ENCODE measurements at places on chromosomes 5 and 9. TPM values are rescaled to one million over a fixed set of nuclear protein-coding genes. Genes with fewer than 3 reads are reported as not detected.

Gene IFNA21
- not detected for total RNA-seq

DNA sequence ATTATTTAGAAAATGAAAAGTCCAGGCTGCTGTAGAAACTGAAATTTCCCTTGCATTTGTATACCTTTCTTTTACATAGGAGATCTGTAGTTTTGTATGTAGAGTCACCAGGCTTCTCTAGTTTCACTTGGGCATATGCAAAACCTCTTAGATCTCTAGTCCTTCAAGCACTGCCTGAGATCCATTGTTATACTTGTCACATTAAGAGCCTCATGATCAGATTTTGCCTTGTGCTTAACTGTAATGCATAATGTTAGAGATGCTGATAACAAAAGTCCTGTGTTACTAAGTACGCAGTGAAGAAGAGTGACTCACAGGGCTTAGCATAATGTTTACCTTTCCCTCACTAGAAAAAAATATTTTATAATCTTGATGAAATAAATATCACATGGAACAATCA is 250.2 kb downstream of the CYLC2 start:
- DNase-seq = no peak

Gene PROB1
- 2.4 TPM for total RNA-seq

GRCh38 chr5:83426855-83427254 is 44.7 kb upstream of the VCAN start:
- no peak for DNase-seq

Gene IFNA13
- total RNA-seq = not detected

Gene RANBP3L
- total RNA-seq = 8.1 TPM

Gene RNF180
- total RNA-seq = 22.9 TPM

GRCh38 chr5:65663804-65664521 is 39.1 kb downstream of the SHLD3 start:
- DNase-seq = no peak

Gene NEURL1B
- total RNA-seq = 35.0 TPM

- DNase-seq = peak; percentile 45
Observed at GRCh38 chr9:96777426-96777864, 442 bp downstream of the ZNF510 start.

Gene MARCOL
- not detected for total RNA-seq

- no peak for DNase-seq
Observed at GRCh38 chr5:133086366-133086875, 34.6 kb downstream of the HSPA4 start.

GRCh38 chr9:69461103-69461887 is 136.3 kb downstream of the ENTREP1 start:
- DNase-seq = no peak

- DNase-seq = no peak
Observed at GRCh38 chr9:103188781-103189350, 193.7 kb downstream of the CYLC2 start.

DNA sequence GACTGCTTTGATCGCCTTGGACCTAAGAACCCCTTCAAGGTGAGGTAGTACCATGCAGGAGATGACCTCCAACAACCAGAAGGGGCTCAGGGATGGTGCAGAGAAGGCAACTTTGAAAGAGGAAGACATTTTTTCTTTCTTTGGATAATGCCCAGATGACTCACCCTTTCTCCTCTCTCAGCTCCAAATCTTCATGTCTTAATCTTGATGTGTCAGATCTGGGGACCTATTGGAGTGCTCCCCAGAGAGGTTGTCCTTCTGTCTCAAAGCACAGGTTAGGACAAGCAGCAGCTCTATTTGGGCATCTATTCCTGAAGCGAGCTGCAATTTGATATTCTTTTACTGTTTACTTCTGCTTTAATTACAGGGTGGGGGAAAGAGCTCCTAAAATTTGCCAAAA is 229.9 kb upstream of the MAP3K1 start:
- DNase-seq = no peak

Gene PCDHGA4
- total RNA-seq = 4.2 TPM

Gene PCDHB15
- total RNA-seq = 4.3 TPM

DNA sequence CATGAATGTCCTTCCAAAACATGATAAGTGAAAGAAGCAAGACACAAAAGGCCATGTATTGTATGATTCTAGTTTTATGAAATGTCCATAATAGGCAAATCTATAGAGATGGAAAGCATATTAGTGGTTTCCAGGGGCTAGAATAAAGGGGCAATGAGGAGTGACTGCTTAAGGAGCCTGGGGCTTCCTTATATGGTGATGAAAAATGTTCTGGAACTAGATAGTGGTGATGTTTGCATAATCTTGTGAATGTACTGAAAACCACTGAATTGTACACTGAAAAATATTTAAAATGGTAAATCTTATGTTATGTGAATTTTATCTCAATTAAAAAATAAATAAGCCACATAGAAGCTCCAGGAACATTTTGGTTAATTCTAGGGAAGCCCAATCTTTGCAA is 144.4 kb upstream of the ANKRD55 start:
- no peak for DNase-seq

Gene GCNT1
- 9.9 TPM for total RNA-seq

GRCh38 chr9:122948313-122948712 is 7.5 kb downstream of the RABGAP1 start:
- no peak for DNase-seq

DNA sequence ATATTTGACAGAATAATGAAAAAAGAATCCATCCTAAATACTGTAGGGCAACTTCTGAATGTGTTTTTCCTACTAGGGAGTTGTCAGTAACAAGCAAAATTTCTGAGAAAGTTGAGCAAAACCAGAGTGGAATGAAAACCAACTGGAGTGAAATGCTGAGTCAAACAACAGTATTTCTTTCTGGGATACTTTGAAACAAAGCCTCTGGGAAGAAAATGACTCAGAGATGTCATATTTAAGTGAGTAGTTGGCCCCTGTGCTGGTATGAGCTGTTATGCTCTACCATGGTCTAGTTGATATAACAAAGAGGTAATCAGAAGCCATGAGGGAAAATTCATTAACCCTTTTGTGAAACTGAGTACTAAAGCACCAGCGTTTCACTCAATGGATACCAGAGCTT is 372.1 kb upstream of the C9orf72 start:
- DNase-seq = no peak

DNA sequence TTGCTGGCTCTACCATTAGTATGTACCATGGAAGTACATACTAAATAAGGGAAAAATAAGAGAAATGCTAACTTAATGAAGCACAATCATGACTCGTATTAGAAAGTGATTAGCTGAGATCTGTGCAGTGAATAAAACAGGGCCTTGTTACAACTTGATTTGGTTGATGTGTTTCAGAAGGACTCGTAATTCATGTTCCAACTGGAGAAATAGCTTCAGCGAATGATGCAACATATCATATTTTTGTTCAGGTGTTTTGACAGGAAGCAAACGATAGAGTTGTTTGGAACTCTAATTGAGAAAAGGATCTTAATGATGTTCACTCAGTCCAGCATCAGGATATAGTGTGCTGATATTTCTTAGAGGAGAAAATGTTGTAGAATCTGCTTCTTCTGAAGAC is 474.6 kb upstream of the WWC1 start:
- DNase-seq = no peak

- DNase-seq = no peak
Observed at GRCh38 chr9:34211395-34211794, 32.6 kb downstream of the UBAP1 start.

DNA sequence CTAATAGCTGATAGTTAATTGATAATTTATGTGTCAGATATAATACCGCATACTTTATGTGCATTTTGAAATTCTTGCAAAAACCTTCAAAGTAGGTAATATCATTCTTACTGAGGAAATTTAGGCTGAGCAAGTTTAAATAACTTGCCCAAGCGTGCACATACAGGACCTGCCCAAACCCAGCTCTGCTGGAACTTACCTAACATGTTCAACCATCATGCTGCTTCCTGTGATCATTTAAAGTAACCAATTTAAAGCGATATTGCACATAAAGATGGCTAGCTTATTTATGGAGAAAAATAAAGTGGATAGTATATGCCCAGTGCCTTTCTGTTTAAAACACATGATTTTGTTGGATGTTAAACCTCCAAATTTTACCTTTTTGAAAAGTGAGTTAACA is 4.3 kb downstream of the FAM174A start:
- no peak for DNase-seq

Gene TAS2R1
- total RNA-seq = not detected

DNA sequence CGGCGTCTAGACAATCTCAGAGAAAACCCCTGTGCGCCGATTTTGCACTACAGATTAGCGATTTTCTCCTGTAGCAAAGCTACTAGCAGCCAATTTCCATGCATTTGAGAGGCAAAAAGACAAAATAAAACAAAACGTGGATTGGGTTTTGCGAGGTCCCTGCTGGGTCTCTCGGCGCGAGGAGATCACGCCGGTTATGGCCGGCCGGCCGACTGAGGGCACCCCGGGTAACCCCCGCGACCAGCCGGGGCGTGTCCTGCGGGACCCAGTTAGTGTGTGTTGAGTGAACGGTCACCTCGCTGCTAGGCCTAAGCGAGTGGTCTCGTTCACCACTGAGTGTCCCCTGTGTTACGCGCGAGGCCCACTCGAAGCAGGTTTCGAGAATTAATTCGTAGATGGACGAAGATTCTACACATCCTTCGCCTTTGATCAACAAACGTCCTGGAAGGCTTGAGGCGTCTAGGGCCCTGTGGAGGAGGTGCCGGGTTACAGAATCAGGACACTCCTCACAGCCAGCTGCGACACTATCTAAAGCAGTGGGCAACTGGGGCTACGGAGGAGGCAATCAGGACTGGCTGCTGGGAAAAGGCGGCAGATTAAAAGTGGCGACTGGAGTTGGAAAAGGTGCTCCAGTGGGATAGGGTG is 764 bp upstream of the VDAC1 start:
- DNase-seq = peak; percentile 59

GRCh38 chr9:75824816-75825568 is 65.5 kb upstream of the PCSK5 start:
- no peak for DNase-seq

Gene PRLR
- total RNA-seq = 6.2 TPM

DNA sequence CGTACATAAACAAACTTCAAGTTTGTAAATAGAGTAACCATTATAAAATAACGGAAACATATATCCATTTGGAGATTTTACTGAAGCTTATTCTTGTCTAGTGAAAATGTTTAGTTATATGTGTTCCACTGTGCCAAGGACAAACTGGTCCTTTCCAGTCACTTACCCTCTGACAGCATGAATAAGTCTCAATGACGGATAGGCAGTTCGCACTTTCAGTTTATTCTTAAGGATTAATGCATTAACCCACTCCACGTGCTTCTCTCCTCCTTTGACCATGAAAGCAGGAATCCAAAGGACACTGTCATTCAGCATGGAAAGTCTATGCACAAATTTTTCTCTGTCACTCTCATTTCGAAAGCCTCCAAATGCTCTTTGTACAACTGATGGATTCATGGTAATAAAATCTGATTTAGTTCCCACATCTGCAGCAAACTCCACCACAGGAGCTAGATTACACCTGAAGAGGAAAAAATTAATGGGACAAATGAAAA is 47.1 kb downstream of the ST8SIA4 start:
- no peak for DNase-seq

DNA sequence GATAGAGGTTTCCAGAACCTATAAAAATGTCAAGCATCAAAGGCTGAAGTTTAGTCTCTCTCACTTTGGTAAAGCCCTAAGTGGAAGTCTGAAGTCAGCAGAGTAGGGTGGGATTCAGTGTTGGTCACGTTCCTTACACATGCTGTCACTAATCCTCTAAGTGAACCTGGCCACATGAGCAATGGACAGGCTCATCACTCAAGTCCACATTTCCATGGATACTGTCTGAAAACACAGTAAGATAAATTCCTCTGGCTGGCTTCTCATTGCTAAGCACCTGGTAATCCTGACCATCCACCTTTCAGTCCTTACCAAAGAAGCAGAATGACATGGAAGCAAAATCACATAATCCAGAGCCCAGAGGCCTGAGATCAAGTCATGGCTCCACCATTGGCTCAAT is 43.8 kb downstream of the GNA14 start:
- DNase-seq = no peak

DNA sequence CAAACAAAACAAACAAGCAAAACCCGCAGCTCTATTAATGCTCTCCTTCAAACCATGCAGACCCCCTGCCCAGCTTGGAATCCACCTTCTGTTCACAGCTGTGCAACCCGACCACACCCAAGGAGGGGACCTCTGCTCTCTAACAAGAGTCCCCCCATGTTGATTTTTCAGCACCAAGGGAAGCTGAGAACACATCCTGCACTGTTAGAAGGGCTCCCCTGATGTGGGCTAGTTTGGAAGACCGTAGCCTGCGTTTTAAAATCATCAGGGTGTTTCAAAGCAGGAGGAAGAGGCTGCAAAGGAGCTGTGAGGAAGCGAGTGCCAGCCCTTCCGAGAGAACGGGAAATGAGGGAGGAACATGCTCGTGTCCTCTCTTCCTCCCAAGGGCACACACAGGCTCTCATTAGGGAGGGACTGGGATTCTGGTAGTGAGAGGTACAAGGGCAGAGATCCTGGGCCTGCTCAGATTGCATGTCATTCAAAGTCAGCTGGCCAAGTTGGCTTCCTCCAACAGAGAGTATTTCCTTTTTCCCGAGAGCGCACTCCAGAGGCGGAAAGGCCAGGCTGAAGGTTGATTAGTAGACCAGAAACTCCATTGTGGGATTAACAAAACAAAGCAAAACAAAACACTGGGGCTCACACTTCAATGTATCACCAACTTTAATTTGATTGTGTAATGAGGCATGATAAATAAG is 185.9 kb downstream of the SEMA6A start:
- no peak for DNase-seq

GRCh38 chr9:15373881-15374280 is 48.8 kb upstream of the SNAPC3 start:
- no peak for DNase-seq

DNA sequence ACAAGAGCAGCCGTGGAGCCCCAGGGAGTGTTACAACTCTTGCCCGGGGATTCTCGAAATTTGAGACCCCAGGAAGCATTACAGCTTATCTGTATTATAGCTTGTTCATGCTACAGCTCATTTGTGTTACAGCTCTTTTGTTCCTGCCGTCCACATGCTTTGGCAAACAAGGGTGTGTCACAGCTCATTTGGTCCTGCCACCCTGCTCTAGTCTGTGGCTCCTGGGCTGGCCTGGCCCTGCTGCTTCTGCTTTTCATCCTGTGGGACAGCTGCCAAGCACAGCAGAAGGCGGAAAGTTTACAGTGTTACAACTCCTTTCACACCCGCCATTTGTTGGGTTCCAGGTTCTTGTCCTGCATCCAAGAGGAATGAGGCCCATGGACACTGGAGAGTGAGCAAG is 685.0 kb downstream of the SLCO4C1 start:
- no peak for DNase-seq

DNA sequence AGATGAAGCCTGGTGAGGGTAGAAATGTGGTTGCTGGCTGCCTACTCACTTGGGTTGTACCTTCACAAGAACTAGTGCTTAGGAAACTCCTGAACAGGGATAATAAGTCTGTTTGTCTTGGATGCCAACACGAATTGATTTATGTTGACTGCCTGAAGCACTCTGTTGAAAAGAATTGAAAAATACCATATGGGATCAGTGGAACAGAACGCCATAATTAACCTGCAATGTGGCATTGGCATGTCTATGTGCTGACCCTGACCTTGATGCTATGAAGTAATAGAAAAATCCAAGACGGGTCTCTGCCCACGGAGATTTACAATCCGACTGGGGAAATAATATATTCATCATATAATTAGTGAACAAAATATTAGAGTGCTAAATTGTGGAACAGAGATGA is 10.5 kb downstream of the LIX1 start:
- DNase-seq = no peak

GRCh38 chr9:121362813-121363621 is 7.0 kb downstream of the STOM start:
- no peak for DNase-seq
